ENCODE measurements at places on chromosomes 11 and 22.

DNA sequence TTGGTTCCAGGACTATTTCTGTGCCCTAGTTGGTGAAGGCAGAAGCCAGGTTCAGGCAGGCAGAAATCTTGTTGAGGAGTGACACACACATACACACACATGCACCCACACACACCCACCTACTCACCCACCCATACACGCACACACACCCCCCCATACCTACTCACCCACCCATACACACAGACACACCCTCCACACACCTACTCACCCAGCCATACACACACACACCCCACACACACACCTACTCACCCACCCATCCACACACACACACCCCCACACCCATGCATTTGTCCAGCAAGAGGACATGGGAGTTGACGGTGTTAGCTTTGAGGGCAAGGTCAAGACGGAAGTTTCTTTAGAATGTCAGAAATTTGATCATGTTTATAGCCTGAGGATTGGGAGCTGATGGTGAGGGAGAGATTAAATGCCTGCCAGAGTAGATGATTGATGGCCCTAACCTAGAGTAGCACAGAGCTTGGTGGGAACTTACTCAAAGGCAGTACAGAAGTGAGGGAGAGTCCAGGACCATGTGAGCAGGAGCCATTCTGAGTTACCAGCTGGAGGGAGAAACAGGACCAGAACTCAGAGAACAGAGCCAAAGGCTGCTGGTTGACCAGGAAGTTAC lies 68.9 kb downstream of the CYB5R2 start:
- DNase-seq, result no peak

GRCh38 chr11:123856444-123856843 lies 29.0 kb downstream of the TMEM225 start:
- DNase-seq, result no peak

GRCh38 chr11:19803506-19803998 lies 90.9 kb downstream of the NAV2 start:
- DNase-seq, result no peak

DNA sequence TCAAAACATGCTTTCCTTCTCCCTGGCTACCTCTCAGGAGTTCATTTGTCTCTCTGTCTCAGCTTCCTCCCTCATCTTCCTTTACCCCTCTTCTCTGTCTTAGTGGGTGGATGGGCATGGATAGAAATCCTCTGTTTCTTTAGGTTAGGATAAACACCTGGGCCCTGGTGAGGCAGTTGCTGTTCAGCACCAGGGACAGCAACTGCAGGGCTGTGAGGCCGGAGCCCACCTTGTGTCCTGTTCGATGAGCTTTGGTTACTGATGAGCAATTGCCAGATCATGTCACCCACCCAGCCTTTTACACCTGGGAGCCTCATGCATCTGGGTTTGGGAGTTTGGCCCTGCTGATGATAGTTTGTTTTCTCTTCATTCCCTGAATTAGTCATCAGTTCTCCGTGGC lies 6.1 kb upstream of the CRYBB3 start:
- DNase-seq, result no peak

DNA sequence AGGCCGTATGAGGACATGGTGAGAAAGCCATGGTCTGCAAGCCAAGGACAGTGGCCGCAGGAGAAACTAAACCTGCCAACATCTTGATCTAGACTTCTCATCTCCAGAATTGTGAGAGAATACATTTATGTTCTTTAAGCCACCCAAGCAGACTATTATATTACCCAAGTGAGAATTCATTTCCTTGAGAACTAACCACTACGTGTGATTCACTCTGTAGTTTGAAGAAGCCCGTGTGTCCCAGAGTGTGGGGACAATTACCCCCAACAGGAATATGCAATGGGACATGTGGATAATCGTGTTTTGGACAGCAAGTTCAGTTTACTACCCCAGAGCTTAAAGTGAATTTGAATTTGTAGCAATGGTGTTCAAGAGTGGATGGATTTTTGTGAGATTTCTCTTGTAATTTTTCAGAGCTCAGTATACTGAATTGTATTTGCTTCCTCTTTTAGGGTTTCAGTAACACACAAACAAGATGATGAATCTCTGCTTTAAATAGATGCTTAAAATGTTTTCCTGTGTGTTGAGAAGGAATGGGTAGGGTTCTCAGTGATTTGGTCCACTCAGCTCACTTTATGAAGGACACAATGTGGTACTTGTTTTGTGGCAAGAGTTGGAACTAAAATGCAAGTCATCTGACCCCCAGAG lies 100.0 kb upstream of the ARHGAP20 start:
- no peak for DNase-seq

DNA sequence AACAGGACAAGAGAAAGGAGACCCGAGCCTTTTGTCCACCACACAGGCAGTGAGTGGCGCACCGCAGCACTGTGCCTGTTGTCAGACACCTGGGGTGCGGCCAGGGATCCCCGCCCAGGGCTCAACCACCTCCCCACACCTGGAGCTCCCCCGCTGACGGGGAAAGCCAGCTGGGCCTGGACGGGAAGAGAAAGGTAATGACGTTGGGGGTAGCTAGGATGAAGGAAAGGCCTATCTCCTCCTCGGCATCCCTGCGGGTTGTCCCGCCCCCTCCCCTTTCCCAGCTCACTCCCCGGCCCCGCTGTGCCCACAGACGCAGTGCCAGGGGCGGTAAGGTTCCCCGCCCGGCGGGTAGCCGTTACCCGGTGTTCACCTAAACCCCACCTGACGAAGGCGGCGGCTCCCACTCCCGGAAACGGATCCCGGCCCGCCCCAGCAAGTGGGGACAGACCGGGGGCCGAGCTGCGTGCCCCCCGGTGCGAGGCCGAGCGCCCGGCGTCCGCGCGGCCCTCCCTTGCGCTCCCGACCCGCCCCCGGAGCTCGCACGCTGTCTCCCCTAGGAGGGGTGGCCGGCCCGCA lies 495 bp downstream of the HYOU1 start:
- peak; percentile 37 for DNase-seq

DNA sequence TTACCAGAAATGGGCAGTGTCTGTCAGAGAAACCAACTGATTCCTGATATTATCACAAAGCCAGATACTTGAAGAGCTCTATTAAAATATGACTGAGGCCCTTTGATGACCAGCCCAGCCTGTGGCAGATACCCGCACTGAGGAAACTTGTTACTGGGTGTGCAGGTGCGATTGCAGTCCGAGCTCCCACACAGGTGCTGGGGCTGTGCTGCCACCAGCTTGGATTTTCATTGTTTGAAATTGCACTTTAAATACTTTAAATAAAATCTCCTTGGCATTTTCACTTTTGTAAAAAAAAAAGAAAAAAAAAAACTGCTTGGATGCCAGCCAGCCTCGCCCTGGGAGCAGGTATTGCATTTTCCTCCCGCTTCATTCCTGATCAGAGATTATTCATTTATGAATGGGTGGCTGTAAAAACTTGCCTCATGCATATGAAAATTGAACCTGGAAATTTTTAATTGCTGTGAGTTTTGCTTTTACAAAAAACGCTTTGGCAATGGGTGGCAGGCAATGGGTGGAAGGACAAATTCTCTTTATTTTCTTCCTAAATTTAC lies 21.2 kb downstream of the EHF start:
- DNase-seq, result no peak

DNA sequence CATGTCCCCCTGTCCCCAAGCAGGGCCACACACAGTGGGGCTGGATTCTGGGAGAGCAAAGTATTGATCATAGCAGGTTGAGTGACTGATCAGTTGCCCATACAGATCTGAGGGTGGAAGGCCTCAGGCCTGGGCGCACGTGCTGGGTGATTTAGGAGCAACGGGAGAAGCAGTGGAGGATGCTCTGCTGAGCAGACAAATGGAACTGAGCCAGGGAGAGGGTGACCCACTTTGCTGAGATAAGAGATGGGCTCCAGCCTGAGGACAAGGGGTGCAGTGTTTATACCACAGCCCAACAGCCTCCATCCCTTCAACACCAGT lies 15.0 kb downstream of the GNAZ start:
- DNase-seq, result no peak

DNA sequence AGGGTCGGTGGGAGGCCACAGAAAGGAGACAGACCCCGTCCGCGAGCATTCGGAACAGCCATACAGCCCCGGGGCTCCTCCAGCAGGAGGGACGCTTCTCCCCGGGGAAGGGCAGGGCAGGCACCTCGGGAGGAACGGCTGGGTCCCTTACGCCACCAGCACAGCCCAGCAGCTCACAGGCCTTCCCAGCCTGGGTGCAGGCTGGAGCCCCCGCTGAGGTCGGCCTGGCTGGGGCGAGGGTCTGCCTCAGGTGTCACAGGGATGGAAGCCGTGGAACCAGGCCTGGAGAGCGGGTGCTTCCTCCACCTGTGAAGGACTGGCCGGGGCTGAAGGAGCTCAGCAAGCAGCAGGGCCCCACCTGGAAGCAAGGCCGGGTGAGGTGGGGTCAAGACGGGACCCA lies 732.3 kb downstream of the BRD1 start:
- no peak for DNase-seq

GRCh38 chr11:3339340-3339624 lies 39.7 kb downstream of the ZNF195 start:
- no peak for DNase-seq

DNA sequence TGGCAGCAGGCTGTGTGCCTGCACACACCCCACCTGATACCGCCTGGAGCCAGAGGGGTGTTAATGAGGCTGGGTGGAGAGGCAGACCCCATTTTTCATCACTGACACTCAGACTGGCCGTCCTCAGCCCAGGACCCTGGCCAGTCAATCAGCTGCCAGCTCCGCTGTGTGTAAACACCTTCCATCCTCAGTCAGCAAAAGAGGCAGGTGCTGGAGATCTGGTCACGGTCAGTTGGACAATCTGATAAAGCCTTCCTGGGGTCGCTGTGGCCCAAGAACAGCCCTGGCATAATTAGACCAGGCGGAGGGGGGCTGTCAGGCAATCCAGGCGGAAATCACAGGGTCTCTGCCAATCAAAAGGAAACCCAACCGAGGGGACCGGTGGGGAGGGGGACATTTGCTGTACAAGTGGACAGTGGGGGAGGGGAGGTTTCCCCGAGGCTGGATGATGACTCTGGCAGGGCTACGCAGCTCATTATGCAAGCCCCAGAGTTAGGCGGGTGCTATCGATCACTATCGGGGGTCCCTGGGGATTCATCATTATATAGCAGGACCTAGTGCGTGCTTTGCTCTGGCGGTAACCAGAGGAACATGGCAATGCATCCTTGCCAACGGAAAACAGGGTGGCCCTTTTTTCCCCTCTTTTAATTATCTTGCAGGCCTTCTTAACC lies 72.9 kb downstream of the ABTB2 start:
- no peak for DNase-seq

- no peak for DNase-seq
Observed at GRCh38 chr11:28529046-28529445, 420.9 kb downstream of the METTL15 start.

- no peak for DNase-seq
Observed at GRCh38 chr22:27105142-27106025, 448.0 kb downstream of the MIAT start.

GRCh38 chr22:35892192-35892591 lies 136.4 kb downstream of the RBFOX2 start:
- DNase-seq, result no peak

- no peak for DNase-seq
Observed at GRCh38 chr22:25545146-25545545, 19.3 kb upstream of the GRK3 start.

GRCh38 chr11:134070342-134070845 lies 1.5 kb downstream of the JAM3 start:
- DNase-seq, result no peak

GRCh38 chr11:130431331-130431773 lies 2.9 kb upstream of the ADAMTS8 start:
- peak; percentile 64 for DNase-seq

DNA sequence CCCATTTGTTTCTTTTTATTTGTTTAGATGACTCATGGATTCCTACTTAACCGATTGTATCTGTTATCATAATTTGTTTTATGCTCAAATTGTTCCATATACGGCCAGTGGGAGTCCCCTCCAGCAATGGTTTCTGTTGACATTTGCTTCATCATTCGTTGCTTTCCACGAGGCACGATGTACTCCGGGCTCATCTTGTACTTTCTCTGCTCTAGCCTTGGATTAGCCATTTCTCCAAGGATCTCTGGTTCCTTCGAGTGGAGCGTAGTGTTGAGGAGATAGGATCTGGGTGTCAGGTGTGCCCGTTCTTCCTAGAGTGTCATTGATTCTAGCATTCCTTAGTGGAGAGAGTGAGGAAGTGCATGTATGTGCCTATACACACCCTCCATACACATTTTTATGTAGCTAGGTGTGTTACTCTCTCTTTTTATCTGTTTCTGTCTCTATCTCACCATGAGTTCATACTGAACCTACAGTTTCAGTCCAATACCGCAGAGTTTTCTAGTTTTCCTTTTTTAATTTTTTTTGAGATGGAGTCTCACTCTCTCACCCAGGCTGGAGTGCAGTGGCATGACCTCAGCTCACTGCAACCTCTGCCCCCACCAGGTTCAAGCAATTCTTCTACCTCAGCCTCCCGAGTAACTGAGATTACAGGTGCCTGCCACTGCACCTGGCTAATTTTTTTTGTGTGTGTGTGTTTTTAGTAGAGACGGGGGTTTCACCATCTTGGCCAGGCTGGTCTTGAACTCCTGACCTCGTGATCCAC lies 31.4 kb downstream of the TECTA start:
- no peak for DNase-seq

DNA sequence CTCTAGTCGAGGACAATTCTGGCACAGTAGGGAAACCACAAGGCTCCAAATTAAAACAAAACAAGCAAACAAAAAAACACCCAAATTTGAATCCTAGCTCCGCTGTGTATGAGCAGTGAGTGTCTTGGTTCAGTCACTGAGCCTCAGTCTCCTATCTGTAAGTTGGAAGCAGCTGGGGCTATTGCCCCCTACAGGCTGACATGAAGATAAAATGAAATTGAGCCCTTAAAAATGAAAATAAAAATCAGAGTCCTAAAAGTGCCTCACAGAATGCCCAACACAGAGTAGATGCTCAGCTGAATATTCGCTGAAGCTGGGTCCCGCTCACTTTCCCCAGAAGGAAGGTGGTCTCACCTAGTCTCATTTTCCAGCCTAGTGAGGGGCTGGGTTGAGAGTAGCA lies 65.2 kb downstream of the PDE2A start:
- no peak for DNase-seq

DNA sequence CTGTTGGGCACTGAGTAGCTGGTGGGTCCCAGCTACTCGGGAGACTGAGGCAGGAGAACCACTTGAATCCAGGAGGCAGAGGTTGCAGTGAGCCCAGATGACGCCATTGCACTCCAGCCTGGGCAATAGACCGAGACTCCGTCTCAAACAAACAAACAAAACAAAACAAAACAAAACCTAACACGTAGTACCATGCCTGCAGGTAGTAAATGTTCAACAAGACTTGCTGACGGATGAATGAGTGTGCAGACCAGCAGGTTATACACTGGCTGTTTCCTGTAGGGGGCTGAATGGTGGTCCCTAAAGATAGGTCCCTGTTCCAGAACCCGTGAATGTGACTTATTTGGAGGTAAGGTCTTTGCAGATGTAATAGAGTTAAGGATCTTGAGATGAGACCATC lies 12.8 kb upstream of the MRGPRD start:
- DNase-seq, result no peak

DNA sequence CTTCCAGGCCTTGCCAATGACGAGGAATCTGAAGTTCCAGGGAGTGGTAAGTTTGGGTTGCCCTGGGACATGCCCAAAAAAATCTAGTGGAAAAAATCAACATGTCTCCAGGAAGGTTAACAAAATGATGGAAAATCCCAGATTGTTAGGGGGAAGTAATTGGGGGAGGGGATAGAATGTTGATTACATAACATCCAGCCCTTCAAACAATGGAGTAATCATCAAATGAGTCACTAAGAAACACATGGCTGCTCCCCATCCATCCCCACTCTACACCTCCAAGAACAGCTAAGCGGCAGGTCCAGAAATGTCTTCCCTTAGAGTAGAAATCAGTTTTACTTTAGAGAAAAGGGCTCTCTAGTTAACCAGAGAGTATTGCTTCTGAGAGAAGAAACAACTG lies 94.9 kb downstream of the ETS1 start:
- DNase-seq, result no peak

All from activated gamma-delta T cell treated with Interleukin-2 at 50 U/mL for 16 hours (primary cell).